ENCODE measurements at places on chromosomes 6 and 20. TPM values are rescaled to one million over a fixed set of nuclear protein-coding genes. Genes with fewer than 3 reads are reported as not detected.

Gene TM9SF4
- total RNA-seq: 39.2 TPM

Gene SERAC1
- 10.2 TPM for total RNA-seq

Gene RGL2
- 18.3 TPM for total RNA-seq

Gene CSTF1
- total RNA-seq: 68.4 TPM

Gene CCN5
- not detected for total RNA-seq

Gene GNMT
- total RNA-seq: 0.24 TPM

Gene CST2
- not detected for total RNA-seq

Gene SALL4
- 0.02 TPM for total RNA-seq

Gene VNN1
- total RNA-seq: 0.71 TPM

Gene CTCFL
- total RNA-seq: not detected

Gene OXT
- total RNA-seq: not detected

Gene FRK
- 0.05 TPM for total RNA-seq

Gene ROS1
- 0.47 TPM for total RNA-seq

Gene PGC
- not detected for total RNA-seq
